ENCODE measurements at places on chromosomes 6 and 20.
A peak's percentile ranks its signal among the peaks of the same experiment; 100 is the strongest.

DNA sequence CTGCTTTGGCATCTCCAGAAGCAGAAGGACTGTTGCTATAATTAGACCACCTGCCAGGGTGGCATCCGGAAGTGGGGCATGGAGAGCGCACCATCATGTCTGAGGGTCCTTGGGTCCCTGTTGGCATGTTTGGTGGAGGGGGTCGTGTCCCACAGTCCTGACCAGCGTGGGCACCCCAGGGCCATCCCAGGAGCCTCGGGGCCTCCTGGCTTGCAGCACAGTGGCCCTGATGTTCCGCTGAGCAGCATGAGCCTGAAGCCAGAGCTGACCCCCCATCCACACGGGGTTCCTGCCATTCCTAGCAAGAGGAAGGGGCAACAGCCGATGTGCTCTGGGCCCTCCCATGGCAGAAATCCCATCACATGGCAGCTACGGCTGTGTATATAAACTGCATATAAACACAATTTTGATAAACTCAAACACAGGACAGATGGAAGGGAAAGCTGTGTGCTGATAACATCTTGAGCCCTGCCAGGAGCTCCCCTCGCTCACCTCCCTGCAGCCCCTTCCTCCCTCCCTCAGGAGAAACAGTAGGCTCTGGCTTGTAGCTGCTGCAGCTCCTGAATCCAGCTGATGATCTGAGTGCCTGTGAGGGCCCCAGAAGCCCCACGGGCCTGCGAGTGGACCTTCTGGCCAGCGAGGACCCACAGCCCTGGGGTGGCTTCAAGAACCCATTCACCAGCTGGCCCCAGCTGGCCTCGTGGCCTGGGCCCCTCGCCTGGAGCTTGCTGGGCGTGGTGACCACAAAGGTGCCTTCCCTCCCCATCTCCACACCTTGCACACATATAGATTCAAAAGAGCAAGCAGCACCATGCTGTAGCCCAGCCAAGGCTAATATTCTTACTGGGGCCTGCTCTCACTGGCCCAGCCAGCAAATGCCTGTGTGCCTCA, 321.6 kb downstream of the CDH4 start:
- no peak for DNase-seq

DNA sequence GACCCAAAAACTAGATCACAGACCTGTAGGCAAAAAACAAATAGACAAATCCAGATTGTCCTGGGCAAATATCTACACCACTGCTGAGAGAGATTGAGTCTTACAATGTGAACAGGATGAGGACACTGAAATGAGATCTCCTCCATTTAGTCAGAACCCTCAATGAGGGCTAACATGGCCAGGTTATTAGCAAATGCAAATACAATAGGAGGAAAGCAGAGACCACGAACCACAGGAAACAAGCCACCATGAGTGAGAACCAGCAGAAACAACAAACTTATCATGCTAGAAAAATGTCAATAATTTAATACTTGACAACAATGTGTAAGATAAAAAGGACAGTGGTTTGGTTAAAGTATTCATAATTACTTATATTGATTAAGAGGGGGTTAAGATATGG, 162.8 kb downstream of the SYNE1 start:
- no peak for DNase-seq

GRCh38 chr6:160174681-160175080, 53.1 kb downstream of the SLC22A1 start:
- DNase-seq = no peak

DNA sequence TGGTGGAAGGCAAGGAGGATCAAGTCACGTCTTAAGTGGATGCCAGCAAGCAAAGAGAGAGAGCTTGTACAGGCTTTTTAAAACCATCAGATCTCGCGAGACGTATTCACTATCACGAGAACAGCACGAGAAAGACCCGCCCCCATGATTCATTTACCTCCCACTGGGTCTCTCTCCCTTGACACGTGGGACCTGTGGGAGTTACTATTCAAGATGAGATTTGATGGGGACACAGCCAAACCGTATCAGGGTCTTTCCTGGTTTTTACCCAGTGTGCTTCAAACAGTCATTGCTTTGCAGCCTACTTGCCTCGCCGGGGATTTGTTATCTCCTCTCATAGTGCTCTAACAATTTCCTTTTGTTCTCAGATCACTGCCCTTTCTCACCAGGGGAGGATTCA, 108.2 kb downstream of the UST start:
- no peak for DNase-seq

DNA sequence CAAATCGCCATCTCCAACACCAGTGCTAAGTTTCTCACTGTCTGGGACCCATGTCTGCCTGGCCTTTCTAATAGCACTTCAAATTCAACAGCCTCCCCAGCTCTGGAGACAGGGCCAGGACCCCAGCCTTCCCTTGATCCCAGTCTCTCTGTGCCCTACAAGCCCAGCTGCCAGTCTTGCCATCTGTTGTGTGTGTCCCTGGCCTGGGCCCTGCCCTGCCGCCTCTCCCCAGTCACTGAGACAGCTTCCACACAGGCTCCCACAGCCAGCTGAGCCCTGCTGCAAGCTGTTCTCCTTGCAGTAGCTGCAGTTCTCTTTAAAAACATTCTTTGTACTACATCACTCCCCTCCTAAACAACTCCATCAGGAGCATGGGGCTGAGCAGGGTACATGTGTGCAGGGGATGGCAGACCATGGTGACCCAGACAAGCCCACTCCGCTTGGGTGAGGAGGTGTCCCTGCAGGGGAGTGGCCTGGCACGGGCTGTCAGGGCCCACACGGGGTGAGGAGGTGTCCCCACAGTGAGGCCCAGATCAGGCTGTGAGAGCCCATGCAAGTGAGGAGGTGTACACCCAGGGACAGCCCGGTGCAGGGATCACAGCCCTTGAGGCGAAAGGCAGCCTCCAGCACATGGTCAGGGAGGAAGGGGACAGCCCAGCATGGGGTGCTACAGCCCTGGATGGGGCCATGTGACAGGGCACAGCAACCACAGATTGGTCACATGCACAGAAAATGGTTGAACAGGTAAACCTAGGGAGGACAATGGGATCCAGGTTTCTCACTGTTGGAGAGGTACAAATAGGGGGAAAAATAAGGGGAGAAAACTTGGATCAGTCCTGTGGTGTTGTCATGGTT, 16.2 kb downstream of the CST7 start:
- DNase-seq = no peak

- DNase-seq = no peak
Measured at GRCh38 chr6:93318121-93318520, 101.2 kb downstream of the EPHA7 start.

- no peak for DNase-seq
Measured at GRCh38 chr20:47971058-47971791, 185.9 kb upstream of the SULF2 start.

DNA sequence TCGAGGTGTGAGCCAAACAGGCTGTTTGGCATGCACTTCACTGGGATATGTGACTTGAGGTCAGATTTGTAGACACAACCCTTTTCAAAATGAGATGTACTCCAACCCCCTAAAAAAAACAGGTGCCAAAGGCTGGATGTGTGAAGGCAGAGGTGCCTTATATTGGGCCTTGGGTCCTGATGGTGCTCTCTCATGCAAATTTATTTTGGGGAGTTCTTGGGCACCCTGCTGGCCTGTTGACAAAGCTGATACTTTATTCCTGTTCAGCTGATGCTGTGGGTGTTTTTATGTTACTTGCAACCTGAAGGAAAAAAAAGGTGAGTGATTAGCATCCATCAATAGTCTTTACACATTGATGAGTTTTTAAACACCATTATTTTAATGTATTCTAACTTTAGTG, 121.5 kb downstream of the DNAH8 start:
- no peak for DNase-seq

GRCh38 chr6:136956590-136957544, 34.8 kb downstream of the SLC35D3 start:
- no peak for DNase-seq

GRCh38 chr6:113893451-113893850, 36.3 kb downstream of the MARCKS start:
- no peak for DNase-seq

GRCh38 chr6:3061501-3061941, 6.8 kb upstream of the RIPK1 start:
- DNase-seq = no peak

GRCh38 chr6:71852948-71853347, 33.4 kb upstream of the RIMS1 start:
- no peak for DNase-seq

DNA sequence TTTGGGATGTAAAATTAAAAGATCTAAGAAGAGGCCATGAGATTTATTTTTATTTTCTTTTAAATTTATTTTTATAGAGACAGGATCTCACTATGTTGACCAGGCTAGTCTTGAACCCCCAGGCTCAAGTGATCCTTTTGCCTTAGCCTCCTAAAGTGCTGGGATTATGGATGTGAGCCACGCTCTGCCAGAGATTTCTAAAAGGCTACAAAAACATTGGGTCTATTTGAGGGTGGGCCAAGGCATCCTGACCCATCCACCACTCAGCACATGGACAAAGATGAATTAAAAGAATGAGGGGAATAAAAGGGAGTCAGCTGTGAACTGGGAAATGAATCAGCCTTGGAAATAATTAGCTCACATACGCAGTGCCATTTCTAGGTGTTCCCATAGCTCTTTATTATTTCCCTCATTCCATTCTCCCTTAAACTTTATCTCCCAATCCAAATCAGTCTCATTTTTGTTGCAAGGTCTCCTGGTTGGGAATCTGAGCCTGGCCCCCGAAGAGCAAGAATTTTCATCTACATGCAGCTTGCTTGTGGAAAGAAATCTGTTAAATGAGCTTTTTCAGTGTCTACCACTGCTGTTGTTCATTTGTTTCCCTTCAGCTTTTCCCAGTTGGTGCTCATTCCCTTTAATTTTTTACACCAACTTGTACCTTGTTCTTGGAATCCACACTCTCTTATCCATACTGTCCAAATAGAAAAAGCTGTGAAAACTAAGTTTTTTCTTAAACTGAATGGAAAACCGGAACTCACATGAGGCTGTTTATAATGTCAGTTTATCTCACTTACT, 66.9 kb downstream of the MKKS start:
- no peak for DNase-seq

- no peak for DNase-seq
Measured at GRCh38 chr6:93575495-93576267, 156.3 kb upstream of the EPHA7 start.

- DNase-seq = no peak
Measured at GRCh38 chr20:52461582-52461981, 270.0 kb upstream of the ZFP64 start.

DNA sequence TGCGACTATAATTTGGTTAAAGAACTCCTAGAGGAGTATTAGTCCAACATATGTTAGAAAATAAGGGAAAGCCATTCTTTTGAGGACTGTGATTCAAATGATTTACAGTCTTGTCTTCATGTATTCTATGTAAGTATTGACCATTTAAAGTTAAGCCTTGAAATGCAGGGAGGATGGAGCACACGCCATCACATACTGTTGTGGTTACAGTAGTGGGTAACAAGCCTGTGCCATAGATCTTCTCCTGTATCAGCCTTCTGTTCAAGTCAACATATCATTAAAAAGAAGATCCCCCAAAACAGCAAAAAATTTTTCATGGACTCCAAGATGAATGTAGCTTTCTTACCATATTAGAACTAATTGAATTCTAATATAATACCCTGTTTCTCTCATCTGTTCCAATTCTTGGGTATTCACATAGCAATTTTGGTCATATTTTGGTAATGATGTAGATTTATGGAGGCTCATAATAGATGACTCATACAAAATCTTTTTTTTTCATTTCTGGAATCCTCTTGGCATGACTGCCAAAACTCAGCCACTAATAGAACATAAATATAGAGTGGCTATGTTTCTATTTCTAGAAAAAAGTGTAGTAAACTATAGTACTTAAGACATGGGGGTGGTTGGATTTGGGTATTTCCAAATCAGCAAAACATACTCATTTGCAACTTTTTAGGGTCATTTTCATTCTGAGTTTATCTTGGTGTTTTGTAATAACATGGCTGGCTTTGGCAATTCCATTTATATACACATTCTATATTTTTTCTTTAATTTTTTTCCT, 413.5 kb downstream of the BCKDHB start:
- DNase-seq = no peak

DNA sequence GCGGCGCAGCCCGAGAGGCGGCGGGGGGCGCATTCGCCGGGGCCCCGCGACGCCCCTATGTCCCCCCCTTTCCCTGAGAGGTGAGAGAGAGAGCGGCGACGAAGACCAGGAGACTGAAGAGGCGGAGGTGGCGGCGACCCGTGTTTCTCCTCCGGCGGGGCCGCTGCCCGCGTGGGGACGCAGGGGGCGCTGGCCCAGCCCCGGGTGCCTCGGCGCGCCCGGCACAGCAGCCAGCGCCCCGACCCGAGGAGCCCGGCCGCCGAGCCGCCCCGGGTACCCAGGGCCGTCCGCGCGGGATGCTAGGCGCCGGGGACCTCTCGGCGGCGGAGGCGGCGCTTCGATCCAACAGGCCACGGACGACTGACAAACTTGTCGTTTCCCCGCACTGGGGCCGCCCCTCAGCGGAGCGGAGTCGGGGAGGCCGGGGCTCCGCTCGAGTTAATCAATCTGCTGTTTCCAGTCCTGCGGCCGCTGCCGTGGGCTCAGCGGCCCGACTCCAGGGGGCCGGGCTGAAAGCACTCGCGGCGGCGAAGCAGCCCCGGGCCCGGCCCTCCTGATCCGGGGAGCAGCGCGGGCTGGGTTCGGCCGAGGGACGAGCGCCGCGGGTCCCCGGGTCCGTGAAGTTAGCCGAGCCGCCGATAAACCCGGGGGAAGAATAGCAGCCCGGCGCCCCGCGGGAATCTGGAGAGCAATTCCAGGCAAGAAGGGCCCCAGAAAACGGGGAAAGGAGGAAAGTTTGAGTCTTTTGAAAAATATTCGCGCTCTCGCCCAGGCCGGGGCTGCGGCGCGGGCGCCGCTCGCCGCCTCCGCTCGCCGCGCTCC, 631 bp downstream of the MDGA1 start:
- peak; percentile 20 for DNase-seq

GRCh38 chr6:22848121-22848520, 278.8 kb downstream of the HDGFL1 start:
- no peak for DNase-seq

DNA sequence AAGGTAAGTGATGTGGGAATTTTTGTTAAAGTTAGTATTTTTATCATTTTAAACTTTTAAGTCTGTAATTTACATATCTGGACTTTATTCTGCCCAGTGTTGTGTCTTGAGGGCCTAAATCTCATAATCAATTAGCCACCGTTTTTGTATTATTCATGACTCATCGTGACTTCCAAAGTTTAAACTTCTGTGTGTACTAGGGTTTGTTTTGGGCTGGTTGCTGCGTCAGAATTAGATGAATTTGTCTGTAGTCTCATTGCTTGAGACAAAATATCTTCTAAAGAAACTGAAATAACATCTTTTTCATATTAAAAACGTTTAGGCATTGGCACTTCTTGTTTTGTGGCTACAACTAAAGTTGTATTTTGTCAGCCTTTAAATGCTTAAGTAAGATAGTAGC, 41.3 kb downstream of the CDYL start:
- no peak for DNase-seq

DNA sequence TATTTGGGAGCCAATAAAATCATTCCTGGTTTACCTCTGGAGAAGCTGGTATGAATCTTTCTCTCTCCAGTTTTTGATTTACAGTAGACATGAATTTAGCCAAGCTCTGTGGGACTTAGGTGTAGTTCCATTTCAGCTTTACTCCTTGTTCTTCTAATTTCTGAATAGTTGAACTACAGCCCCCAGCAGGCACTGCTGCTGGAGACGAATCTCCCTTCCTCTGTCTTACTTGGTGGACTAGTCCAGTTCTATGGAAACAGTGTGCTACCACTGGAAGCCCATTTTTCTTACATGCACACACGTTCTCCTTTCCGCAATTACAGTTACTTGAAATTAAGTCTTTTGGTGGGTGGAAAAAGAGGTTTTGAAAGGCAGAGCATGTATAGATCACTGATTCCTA, 42.3 kb downstream of the RALGAPB start:
- no peak for DNase-seq

- DNase-seq = no peak
Measured at GRCh38 chr20:54223751-54224150, 15.9 kb downstream of the PFDN4 start.

GRCh38 chr6:31053873-31054272, 43.6 kb downstream of the MUC22 start:
- no peak for DNase-seq
